Vein endothelial cell (primary cell): ENCODE measurements at places on chromosomes 1 and 21. TPM values are rescaled to one million over a fixed set of nuclear protein-coding genes. Genes with fewer than 3 reads are reported as not detected.

The S100A7A gene
- total RNA-seq = not detected in 2 replicates

The RSRP1 gene
- 76.4 and 123 TPM in 2 replicates for total RNA-seq

The TNFRSF8 gene
- 0.19 TPM in 1 of 2 replicates, not detected in the other for total RNA-seq

The ARTN gene
- total RNA-seq = not detected in 2 replicates

The ADGRL4 gene
- 246 and 269 TPM in 2 replicates for total RNA-seq

The CDK11B gene
- 7.5 and 7.7 TPM in 2 replicates for total RNA-seq

The ETS2 gene
- 37.2 and 64.0 TPM in 2 replicates for total RNA-seq
